ENCODE measurements at places on chromosomes 12 and 14.

DNA sequence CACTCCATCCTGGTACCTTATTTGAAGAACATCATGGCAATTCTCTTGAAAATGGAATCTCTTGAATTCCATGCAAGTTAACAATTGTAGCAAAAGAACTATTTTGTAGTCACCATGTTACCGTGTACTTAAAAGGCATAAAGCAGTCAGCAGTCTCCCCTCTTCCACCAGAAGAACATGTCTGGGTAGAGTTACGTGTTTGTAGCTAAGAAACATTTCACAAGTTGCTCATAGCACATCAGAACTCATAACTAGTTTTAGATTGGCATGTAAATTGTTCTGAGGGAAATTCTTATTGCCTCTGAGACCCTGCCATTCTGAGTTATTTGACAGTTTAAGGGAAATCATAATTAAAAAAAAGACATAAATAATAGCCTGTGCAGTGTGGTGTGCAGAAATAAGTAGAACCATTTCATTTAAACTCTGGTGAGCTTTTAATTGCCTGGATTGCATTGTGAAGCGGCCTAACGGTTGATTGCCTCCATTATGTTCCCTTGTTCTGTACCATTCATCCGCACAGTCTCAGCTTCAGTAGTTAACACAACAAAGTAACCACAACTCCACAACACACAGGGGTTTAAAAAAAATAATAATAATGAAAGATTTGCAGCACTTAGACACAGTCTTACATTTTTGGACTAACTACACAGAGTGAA is 2.6 kb downstream of the LMO3 start:
- DNase-seq, result no peak

DNA sequence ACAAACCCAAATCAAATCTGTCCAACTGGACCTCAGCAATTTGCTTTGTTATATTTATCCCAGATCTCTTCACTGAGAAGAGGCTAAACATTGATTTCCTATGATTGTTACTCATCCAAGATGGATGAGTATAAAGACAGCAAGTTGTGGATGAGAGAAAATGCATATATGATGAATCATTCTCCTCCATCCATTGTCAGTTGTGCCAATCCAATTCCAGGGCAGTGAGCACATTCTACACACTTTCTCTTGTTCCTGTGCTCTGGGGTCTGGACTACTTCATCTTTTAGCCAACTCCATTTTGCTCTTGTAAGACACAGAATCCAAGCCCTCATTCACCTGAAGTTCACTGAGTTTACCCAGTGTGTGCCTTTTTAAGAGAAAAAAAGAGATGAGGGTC is 105.7 kb downstream of the GCH1 start:
- DNase-seq, result no peak

GRCh38 chr12:119448611-119449131 is 114.1 kb downstream of the CCDC60 start:
- DNase-seq, result no peak

GRCh38 chr14:23483236-23483854 is 13.8 kb downstream of the NGDN start:
- DNase-seq, result peak; percentile 25

GRCh38 chr14:90757452-90757851 is 58.8 kb downstream of the TTC7B start:
- no peak for DNase-seq

- peak; percentile 86 for DNase-seq
Measured at GRCh38 chr14:71399057-71399487, 491.8 kb downstream of the PCNX1 start.

- DNase-seq, result no peak
Measured at GRCh38 chr12:572532-572899, 90.7 kb downstream of the NINJ2 start.

DNA sequence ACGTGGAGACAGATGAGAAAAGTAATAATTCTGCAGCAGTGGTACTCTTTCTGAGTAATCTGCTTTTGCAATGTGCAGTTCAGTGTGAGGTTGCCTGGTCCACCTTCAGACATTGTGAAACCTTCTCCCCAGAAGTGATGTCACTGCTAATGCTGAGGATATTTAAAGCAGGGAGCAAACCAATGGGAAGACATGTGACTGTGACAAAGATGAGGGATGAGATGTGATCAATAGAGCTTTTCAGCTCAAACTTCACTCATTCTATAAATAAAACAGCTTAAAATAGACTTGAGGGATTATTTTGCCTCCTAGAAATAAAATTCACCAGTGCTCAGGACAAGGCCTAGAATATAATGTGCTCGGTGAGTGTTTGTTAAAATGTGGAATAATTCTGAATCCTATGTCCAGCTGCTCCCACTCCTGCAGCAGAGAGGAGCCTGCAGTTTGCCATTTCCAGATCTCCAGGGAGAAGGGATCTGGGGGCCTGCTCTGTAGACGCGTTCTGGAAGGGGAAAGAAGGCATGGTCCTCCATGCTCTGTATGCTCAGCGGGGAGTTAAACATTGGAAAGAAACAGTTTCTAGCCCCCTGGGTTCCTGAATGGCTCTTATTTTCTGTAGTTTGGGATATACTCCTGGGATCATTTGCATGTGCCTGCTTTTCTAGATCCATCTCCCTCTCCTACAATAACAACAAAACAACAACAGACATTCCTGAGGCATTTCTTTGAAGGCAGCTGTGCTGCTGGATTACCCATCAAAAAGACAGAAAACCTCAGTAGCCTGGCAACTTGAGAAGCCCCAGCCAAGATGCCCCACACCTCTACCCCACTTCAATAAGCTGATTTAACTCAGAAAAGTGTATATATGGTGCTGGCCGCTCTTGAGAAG is 8.9 kb downstream of the SLC7A8 start:
- no peak for DNase-seq

DNA sequence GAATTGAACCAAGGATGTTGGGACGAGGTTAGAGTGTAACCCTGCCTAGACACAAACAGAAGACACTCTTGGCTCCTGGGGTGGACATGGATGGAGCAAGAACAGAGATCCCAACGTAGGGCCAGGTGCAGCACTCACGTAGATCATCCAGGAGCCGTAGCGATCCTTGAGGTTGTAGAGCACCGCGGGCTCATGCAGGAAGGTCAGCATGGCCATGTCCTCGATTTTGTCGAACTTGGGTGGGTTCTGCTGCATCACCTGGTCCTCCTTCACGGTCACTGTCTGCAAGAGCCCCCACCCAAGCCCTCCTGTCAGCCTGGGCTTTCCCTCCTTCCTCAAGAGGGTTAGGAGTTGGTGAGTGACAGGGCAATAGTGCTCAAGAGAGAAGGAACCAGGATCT is 2.5 kb downstream of the MYH7 start:
- DNase-seq, result no peak

DNA sequence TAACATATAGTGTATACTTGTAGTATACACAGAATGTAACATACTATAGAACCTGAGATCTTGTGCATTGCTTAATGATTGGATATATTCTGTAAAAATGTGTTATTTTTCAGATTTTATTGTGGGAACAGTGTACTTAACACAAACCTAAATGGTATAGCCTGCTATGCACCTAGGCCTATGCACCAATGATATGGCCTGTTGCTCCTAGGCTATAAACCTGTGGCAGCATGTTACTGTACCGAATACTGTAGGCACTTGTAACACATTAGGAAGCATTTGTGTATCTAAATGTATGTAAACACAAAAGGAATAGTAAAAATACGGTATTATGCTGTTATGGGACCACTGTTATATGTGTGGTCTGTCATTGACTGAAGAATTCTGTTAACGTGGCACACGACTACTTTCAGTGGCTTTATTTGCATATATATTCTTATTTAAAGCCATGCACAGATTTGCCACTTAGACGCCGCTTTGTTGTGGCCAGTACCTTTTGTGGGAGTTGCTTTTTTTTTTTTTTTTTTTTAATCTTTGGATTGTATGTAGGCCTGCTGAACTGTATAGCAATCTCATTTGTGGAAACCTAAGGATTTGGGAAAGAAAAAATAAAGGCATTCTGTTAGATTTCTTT is 7.4 kb downstream of the PAPOLA start:
- DNase-seq, result peak; percentile 60

GRCh38 chr12:23350808-23351207 is 598.7 kb downstream of the SOX5 start:
- peak; percentile 4 for DNase-seq

GRCh38 chr14:101508196-101508947 is 52.9 kb upstream of the DIO3 start:
- no peak for DNase-seq

DNA sequence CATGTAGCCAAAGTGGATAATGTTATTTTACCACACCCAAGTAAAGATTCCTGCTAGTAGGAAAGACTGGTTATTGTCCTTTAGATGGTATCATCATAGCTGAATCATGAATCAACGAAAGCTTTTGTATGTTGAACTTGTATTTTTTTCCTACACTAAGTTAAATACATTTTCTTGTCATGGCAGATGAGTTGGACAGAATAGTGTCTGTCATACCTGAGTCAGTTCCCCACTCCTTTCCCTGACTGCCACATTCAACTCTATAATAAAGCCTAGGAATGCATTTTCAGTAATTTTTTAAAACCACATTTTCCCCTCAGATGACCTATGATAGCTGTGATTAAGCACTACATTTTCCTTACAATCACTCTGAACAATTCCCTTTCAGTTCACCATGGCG is 9.3 kb upstream of the PTHLH start:
- DNase-seq, result no peak

GRCh38 chr14:61090432-61091216 is 109.6 kb downstream of the SLC38A6 start:
- DNase-seq, result peak; percentile 72

- no peak for DNase-seq
Measured at GRCh38 chr12:26032290-26032689, 73.8 kb downstream of the RASSF8 start.

DNA sequence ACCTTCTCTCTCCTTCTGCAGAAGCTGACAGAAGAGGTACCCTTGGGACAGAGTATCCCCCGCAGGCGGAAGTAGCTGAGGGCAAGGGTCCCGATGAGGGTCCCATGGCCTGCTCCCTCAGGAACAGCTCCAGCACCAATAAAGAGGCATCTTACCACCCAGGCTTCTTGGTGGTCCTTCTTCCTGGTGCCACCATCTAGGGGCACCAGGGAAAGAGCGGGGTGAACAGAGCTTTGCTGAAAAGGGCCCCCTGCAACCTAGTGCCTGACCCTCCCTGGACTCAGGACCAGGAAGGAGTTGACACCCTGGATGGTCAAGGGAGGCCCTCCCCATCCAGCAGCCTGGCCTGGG is 591 bp upstream of the IRF9 start:
- DNase-seq, result no peak

DNA sequence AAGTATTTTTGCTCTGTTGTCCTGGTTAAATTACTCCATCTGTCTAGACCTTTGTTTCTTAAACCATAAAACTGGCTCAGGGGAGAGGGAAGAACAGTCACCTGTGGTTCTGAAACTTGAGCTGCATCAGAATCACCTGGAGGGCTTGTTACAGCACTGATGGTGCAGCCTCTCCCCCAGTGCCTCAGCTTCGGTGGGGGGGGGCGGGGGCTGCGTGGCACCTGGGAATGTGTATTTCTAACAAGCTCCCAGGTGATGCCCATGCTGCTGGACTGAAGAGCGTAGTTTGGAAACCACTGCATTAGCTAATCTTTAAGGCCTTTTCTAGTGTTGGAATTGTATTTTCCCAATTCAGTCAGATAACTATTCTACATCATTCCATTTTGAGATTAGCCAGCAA is 42.7 kb downstream of the GPHB5 start:
- no peak for DNase-seq

DNA sequence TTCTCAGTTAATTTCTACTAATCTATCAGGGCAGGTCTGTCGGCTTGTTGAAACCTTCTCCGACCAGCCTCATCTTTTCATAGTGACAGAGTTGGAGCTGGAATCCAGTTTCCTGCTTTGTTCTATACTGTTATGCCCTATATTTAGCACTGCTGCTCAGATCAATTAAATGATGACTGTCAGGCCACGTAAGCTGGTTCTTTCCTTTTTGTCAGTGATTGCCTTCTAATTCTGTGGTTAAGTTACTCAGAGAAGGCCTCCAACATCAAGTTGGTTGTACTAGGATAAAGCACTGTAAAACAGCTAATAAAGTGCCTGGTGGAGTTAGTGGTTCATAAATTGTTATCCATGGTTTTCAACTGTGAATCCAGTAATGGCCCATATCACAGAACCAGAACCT is 22.6 kb downstream of the DERA start:
- DNase-seq, result no peak

GRCh38 chr12:52772188-52772587 is 5.0 kb downstream of the KRT76 start:
- no peak for DNase-seq

DNA sequence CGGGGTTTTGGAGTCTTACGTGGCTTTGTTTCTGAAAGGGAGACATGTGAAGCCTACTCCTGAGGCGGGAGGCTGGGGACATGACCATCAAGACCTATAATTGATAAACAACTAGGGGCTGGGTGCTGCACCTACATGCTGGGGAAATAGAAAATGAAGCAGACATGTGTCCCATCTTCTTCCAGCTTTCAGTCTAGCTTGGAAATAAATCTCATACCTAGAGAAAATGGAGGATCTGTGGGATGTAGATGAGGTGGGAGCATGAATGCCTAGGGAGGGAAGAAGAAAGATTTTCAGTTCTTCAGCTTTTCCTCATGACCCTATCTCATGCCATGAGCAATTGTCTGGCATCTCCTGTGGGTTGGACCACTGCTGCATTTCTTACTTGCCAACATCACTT is 22.1 kb downstream of the EMP1 start:
- no peak for DNase-seq

- peak; percentile 15 for DNase-seq
Measured at GRCh38 chr12:5511644-5512600, 80.0 kb downstream of the NTF3 start.

DNA sequence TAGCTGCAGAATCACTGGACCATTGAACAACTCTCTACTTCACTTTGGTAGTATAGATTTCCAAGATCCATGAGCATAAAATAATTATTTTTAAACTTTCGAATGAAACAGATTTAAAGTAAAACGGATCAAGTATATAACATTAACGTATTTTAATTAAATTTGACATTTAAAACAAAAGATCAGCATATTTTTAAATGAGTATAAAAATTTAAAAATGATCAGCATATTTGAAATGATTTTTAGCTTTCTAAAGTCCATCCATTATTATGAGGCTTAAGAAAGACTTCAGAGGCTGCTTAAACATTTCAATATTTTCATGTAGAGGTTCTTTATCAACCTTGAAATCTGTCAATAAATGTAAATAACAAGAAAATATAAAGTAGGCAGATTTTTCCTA is 5.2 kb upstream of the USP15 start:
- no peak for DNase-seq

DNA sequence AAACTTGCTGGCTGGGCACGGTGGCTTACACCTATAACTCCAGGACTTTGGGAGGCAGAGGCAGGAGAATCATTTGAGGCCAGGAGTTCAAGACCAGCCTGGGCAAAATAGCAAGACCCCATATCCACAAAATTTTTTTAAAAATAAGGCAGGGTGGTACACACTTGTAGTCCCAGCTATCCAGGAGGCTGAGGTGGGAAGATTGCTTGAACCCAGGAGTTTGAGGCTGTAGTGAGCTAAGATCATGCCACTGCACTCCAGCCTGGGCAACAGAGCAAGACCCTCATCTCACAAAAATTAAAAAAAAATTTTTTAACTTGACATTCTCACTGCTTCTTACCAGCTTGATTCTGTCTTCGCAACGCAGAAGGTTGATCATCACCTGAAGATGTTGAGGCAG is 39.5 kb downstream of the SSH1 start:
- DNase-seq, result no peak
